SJCRH30 (cell line): ENCODE measurements at places on chromosomes 1 and 21.

DNA sequence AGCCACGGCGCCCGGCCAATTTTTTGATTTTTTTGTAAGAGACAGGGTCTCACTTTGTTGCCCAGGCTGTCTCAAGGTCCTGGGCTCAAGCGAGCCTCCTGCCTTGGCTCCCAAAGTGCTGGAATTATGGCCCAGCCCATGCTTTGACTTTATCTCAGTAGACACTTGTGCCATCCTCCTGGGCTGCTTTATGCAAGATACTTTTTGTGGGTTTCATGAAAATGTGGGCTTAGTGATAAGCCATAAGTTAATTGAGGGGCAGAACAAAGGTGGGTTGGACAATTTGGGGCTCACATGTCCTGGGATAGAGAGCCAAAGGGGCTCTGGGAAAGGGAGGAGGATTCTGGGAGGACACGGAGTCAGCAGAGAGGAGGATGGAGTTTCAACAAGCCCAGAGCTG, 22.0 kb downstream of the ALPL start:
- DNase-seq = no peak

- DNase-seq = no peak
Observed at GRCh38 chr1:161771161-161771560, 5.0 kb downstream of the ATF6 start.

GRCh38 chr1:27725374-27726172, at the start of gene FAM76A:
TSS of gene FAM76A (plus strand) at chr1:27725961. CDS start at chr1:27726081, 120 bp downstream.
- peak; percentile 99 for DNase-seq

- DNase-seq = no peak
Observed at GRCh38 chr1:60078182-60078581, 4.6 kb upstream of the C1orf87 start.

DNA sequence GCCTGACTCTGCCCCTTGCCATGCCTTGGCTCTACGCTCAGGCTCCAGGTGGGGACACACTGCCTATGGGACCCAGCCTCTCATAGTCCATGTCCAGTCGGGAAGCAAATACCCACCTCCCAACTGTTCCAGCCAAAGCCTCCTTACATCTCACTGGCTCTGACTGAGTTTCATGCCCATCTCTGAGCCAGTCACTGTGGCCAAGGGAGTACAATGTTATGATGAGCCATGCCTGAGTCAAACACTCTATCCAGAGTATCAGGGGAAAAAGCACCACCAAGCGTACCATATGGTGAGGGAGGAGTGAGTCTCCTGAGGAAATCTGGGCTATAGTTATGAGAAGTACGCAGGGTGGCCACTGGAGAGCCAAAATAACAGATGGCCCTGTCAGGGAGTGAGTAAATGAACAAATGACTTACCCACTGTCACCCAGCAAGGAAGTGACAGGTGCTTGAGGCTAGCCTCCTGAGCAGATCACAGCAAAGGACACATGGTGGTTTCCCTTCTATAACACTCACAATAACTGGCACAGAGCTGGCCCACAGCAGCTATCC, 236.6 kb upstream of the GJB5 start:
- no peak for DNase-seq

DNA sequence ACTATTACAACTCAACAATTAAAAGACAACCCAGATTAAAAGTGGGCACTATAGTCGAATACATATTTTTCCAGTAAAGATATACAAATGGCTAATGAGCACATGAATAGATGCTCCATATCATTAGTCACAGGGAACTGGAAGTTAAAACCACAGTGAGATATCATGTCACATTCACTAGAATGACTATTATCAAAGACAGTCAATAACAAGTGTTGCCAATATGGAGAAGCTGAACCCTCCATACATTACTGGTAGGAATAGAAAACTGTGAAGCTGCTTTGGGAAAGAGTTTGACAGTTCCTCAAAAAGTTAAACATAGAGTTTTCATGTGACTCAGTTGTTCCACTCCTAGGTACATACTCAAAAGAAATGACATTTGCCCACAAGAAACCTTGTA, 30.6 kb upstream of the MRPS6 start:
- no peak for DNase-seq

DNA sequence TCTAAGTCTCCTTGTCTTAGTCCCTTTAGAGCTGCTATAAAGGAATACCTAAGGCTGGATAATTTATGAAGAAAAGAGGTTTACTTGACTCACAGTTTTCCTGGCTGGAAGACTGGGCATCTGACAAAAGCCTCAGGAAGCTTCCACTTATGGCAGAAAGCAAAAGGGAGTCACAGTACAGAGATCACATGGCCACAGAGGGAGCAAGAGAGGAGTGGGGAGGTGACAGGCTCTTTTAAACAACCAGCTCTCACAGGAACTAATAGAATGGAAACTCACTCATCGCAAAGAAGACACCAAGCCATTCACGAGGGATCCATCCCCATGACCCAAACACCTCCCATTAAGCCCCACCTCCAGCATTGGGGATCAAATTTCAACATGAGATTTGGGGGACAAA, 68.8 kb downstream of the DDAH1 start:
- no peak for DNase-seq

GRCh38 chr1:85576266-85576641, 4.3 kb upstream of the CCN1 start:
- DNase-seq = peak; percentile 82

- no peak for DNase-seq
Observed at GRCh38 chr21:42913476-42913875, 12.0 kb downstream of the ERVH48-1 start.

GRCh38 chr1:110383251-110383990, 7.4 kb downstream of the SLC16A4 start:
- DNase-seq = no peak

DNA sequence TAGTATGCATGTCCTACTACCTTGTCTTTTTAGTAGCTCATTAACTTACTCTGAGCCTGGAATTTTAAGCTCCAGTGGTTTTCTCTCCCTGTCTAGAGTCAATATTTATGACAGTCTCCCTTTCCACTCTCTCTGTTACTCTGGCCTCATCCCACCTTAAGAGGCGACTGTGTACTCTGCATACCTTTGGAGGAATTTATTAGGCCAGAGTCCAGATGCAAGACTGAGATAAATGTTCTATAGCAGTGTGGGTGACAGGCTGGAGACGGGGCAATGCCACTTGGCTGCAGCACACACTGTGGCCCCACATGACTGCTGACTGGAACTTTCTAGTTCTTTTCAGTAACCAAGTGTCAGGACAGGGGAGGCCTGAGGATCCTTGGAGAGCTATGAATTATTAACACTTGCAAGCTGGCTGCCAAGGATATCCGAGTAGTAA, 4.1 kb upstream of the PDZK1 start:
- no peak for DNase-seq

- no peak for DNase-seq
Observed at GRCh38 chr1:15734901-15735300, 1.2 kb upstream of the SLC25A34 start.

DNA sequence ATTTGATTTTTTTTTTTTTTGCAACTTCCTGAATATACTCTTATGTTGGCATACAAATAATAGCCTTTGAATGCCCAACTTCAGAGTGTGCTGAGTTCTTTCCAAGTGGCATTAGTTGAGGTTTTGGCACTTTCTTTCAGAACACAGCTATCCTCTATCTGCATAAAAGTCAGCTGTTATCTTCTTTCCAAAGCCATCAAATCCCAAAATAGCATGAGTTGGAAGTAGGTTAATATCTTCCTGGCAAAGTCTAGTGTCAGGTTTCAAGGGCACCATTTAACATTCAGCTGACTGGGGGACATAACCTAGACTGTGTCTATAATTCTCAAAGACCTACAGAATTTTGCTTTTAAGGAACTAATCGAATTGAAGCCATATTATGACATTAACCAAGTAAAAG, 223.9 kb downstream of the PLPP3 start:
- DNase-seq = peak; percentile 16

DNA sequence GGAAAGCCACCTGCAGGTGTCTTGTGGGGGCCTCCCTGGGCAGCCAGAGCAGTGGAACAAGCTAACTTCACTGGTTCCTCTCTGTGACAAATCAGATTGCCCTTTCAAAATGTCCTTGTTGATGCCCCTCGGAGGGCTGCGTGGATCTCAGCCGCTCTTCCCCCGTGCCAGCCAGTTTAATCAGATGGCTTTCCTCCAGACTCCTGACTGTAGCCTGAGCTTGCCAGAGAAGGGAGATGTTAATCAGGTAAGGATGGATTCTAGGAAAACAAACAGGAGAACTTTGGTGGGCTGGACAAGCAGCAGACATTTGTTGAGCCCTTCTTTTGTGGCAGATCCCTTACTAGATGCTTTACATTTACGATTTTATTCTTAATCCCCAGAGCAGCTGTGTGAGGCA, 88.2 kb downstream of the DMRTA2 start:
- DNase-seq = no peak

DNA sequence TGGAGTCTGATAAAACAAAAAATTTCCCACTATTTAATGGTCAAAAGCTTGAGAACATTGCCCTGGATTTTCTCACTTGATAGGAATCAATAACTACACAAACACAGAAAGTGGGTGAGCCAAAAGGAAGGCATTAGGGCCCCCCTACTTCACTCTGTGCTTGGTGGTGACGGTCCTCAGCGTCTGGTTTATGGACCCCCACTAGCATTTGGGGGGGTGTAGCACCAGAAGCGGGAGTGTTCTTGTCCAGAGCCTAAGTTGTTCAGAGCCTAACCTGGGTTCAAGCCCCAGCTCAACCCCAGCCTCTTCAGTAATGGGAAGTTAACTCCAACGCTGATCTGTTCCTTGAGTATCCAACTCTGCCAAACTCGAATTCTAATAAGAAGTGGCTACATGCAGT, 33.1 kb downstream of the STPG1 start:
- no peak for DNase-seq

- DNase-seq = peak; percentile 61
Observed at GRCh38 chr1:56424744-56425493, 154.4 kb downstream of the PLPP3 start.

DNA sequence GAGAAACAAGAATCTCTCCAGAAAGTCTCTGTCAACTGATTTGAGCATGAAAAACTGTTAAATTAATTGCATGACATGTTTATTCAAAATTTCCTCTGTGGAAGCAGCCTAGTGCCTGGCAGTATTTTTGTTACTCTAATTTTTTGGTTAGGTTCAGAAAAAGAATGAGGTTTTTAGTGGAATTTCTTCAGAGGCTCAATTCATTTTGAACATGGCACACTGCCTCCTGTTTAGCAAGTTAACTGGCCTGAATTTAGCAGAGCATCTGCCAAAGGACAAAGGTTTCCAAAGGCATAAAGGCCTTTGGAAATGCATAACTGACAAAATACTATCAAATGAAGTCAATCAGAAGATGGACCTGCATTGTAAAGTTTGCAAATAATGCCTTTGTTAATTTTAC, 1326.5 kb downstream of the PLA2G4A start:
- no peak for DNase-seq

GRCh38 chr1:46158312-46159281, 16.3 kb upstream of the TSPAN1 start:
- no peak for DNase-seq

- no peak for DNase-seq
Observed at GRCh38 chr1:234325878-234326496, 47.3 kb upstream of the COA6 start.

- no peak for DNase-seq
Observed at GRCh38 chr21:25822981-25823380, 88.2 kb downstream of the GABPA start.

- DNase-seq = no peak
Observed at GRCh38 chr1:17614586-17614985, 75.1 kb downstream of the ARHGEF10L start.

DNA sequence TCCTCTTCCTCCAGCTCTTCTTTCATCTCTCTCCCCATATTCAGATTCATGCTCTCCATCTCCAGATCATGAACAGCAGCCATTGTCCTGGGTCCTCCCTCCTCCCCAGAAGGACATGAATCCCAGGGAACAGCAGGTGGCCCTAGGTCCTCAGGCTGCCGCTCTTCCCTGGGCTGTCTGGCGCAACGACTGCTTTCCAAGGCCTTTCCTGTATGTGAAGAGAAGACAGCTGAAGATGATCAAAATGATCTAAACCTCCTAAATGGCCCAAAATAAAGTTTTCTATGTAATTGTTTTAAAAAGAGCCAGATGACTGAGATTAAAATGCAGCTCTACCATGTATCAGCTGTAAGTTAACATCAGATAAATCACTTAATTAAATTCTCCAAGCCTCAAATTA, 22.5 kb downstream of the RHBDL2 start:
- peak; percentile 30 for DNase-seq

GRCh38 chr1:106755682-106756406, 300.6 kb upstream of the PRMT6 start:
- no peak for DNase-seq

- no peak for DNase-seq
Observed at GRCh38 chr1:181898773-181899172, 162.7 kb downstream of the ZNF648 start.

DNA sequence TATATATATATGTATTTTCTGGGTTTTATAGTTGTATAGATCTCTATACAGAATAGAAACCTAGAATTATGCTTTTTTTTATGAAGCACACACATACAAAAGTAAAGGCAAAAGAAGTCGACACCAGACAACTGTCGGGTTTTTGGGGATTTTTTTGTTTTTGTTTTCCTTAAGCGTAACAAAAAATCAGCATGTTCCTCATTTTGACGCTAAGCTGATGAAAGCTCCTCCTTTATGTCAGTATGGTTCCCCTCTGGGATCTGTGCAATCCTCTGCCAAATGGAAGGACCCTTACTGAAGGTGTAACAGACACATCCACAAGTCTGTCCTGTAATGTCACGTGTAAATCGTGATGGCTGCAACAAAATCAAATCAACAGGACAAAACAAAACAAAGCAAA, 226.2 kb downstream of the RHOU start:
- DNase-seq = no peak

DNA sequence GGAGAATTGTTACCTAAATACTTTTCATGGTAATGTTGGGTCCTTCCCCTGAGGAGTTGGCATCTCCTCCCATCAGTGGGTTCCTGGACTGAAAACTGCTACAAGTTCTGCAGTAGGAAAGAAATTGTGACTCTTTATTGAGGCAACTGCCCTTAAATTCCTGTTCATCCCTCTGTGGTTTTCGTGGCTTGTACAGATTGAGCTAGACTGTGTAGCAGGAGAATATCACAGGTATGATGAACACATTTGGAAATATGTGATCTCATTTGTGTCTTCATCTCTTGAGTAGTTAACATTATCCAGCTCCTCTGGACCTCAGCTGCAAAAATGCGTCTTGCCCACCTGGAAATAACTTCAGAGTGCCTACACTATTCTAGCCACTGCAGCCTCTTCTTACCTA, 390.6 kb downstream of the PTPRC start:
- no peak for DNase-seq
